ENCODE measurements at places on chromosomes 5 and 9.

- no peak for DNase-seq
Measured at GRCh38 chr9:113612828-113613227, 149.3 kb downstream of the RGS3 start.

DNA sequence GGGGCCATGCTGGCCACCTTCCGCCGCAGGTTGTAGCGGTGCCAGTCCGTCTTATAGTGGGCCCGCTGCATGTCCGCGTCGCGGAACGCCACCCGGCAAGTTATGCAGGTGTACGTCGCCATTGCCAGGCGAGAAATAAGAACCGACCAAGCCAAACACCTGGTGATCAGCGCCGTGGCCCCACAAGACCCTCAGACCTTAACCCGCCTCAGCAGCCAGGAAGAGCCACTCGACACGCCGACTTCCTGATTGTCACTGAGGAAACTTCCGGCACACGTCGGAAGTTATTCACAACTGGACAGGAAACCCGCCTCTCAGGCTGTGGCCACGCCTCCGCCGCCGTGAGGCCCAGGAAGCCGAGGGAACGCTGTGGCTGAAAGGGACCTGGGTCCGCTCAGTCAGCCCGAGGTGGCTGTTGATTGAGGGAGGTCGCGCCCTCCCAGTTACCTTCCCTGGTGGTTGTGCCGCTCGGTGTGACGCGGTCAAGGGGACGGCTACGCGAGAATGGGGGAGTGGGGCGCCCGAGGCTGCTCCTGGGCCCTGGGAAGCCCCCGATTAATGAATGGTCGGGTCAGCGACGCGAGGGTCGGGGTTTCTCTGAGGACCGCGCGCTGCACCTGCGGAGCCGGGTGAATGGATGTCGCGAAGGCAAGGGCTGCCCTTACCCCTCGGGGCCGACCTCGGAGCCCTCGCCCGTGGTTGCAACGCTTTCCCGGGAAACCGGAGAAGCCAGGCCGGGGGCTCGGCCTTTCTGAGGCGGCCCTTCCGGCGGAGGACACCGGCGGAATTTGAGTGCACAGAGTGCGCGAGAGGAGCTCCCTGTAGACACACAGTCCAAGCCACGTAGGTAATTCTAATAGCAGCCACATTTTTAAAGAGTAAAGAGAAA is at the start of gene ZNF622:
ZNF622 (minus strand) TSS at position 257 of the 889 bp plus-strand sequence; CDS start at position 122, 135 bp downstream.
- DNase-seq, result peak; percentile 77

DNA sequence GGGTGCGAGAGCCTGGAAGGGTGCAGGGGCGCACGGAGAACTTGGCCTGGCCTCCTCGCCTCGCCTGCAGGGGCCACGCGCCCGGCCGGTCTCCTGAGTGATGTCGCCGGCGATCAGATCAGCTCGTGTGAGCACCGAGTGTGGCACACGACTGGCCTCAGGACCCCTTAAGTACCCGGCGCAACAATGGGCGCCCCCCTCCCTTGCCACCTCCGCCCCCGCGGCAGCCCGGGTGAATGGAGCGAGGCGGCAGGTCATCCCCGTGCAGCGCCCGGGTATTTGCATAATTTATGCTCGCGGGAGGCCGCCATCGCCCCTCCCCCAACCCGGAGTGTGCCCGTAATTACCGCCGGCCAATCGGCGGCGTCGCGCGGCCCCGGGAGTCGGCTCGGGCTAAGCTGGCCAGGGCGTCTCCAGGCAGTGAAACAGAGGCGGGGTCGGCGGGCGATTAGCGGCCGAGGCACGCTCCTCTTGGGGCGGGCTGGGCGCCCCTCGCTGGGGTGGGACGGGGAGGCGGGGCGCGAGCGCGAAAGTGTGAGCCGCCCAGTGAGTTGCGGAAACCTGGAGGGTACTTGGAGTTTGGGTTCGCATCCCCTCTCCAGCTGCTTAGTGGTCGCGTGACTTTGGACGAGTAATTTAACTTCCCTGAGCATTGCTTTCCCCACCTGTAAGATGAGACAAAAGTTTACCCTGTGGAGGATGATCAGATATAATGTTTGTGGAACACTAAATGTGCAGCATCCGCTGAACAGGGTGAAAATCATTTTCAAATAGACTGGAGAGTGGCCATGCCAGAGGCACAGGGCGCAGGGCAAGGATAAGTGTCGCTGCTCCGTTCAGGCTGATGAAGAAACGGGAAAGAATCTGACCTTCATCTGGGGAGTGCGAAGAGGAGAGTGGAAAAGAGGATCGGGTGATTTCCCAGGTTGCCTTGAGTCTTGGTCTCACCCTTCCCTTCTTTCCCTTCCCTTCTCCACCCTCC is at the start of gene NEUROG1:
NEUROG1 (minus strand) TSS at position 145 of the 982 bp plus-strand sequence. CDS start 274 bp downstream, outside the sequence.
- DNase-seq, result no peak

DNA sequence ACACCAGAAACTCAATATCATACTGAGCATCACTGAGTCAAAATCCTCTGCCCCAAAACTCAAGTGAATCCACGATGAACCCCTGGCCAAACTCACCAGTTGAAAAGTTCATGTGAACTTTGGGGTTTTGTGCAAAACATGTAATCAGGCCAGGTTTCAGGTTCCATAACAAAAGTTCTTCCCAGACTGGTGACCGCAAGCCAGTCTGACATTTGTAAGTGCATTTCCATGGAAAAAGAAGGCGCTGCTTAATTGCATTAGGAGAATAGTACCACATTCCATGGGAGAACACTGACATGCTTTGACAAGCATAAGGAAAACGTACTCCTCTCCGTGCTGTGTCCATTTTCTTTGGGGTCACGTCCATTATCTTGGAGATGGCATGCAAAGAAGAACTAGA is 567.0 kb downstream of the BNC2 start:
- no peak for DNase-seq

- DNase-seq, result no peak
Measured at GRCh38 chr5:150256410-150257064, 33.0 kb downstream of the CAMK2A start.

- no peak for DNase-seq
Measured at GRCh38 chr9:79962150-79962549, 390.4 kb downstream of the TLE4 start.

- no peak for DNase-seq
Measured at GRCh38 chr5:39505363-39505762, 80.6 kb upstream of the DAB2 start.

GRCh38 chr9:6672118-6672517 is 26.6 kb upstream of the GLDC start:
- no peak for DNase-seq

DNA sequence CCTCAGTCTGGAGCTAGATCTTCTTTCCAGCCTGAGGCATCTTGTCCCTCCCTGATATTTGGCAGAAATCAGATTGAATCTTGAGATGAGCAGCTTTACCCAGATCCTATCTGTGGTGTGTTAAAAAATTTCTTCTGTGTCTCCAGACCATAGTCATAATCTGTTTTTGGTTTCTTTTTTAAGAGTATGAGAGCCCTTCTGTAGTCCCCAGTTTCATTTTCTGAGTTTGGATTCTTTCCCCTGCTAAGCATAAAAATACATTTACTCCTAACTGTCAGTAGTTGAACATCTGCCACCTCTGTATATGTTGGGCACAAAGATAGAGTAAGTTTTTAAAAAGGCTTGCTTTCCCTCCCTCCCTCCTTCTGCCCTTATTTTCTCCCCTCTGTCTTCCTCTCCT is 137.7 kb downstream of the CNTLN start:
- DNase-seq, result no peak

DNA sequence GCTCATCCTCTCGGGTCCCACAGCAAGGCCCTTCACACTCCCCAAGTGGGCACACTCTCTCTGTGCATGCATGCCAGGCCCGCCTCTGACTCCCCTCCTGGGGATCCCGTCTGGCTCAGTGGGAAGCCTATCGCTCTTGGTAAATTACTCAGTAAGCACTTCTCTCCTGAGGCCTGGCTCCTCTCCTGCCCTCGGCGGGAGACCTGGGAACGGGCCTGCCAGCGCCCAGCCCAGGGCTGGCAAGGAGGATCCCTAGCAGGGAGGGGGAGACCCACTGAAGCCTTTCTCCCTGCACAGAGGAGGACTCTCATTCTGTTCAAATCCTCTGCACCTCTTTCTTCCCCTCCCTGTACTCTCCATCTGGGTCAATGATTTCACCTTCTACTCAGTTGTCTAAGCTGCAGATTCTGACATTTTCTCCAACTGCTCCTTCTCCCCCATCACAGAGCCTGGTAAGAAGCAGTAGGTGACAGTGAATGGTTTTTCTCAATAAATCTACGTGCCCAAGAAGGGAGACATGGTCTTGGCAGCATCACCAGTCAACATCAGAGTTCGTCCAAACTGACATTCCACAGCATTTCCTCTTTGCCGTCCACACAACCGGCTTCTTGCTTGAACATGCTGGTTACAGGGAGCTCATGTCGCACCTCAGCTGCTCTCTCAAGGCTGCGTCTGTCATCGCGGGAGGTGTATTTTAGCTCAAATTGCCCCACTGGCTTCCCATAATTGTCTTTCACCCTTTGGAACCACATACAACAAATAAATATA is 81.9 kb downstream of the GPR21 start:
- DNase-seq, result no peak

DNA sequence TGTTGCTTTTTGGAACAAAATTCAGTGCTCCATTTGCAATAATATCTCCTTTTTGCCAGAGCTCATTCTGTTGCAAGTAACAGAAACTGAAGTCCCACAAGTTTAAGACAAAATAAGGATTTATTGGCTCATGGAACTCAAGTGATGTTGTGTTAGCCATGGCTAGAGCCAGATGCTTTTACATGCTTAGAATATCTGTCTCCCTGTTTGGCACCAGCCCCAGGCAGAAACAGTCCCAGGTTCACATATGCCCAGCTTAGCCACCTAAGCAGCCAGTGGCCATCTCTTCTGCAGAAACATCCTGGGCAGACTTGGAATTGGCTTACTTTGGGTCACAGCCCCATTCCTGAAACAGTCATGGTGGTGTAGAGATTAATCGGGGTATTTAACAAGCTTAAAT is 540.9 kb upstream of the SGCD start:
- DNase-seq, result no peak

DNA sequence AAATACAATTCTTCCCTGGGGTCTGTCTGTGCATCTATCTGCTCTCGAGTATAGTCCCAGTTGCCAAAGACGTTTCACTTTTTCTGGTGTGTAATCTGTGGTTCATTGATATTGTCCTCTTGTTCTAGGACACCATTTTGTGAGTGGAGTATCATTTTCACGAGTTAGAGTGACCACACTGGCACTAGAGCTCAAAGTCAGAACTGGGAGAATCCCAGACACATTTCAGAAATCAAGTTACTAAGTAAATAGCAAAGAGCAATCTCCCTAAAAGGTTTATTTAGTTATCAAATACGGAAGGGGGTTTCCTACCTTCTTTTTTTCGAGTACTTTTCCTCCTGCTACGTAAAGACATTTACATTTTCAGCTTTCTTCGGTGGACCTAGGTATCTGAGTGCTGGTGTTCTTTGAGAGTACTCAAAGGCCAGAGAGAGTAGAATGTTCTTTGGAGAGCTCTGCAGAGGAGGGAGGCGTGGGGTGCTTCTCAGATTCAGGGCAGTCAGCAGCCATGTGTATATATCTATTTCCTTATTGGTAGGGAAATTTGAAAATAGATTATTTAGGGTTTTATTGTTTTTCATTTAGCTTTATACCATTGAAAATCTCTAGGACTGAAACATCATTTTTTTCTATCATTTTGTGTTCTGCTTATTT is 8.9 kb upstream of the HSPA9 start:
- DNase-seq, result no peak

GRCh38 chr9:1100945-1101344 is 50.8 kb downstream of the DMRT2 start:
- no peak for DNase-seq

DNA sequence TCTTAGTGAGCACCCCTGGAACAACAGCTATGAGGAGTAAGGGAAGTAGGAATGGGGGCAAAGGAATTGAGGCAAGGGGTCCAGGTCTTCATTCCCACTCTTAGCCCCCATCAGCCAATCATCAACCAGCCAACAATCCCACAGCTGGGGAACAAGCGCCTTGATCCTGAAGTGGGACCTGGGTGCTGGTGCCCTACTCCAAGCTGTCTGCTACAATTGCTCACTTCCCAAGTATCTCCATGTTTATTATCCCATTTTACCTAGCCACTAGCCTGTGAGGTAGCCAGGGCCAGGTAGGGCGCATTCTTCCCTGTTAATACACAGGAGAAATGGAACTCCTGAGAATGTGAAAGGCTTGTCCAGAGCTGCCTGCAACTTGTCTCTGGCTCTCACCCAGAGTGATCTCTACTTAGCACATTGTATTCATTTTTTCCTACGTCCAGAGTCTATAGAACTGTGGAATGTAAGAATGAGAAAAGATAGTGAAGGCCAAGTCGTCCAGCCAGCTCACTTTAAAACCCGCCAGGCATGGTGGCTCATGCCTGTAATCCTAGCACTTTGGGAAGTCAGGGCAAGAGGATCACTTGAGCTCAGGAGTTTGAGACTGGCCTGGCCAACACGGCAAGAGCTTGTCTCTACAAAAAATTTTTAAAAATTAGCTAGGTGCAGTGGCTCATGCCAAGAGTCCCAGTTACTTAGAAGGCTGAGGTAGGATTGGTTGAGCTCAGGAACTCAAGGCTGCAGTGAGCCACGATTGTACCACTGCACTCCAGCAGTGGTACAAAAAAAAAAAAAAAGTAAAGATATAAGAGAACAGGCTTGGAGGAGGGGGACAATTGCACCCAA is 6.2 kb upstream of the DNAJC18 start:
- no peak for DNase-seq

DNA sequence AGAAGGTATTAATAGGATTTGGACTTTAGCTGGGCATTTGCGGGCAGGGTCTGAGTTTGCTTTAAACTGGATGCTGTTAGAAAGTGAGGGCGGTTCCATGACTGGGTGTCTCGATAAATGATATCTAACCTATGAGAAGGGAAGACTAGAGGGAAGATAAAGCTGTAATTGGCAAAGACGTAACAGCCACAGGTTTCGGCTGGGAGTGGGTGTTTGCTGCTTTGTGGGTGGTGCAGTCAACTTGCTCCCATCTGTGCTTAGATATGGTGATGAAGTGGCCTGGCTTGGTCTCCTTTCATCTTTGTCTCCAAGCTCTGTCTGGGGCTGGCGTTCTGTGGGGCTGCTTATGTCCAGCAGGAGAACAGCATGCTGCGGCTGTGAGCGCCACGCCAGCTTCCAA is 23.3 kb downstream of the OR2V1 start:
- DNase-seq, result no peak

DNA sequence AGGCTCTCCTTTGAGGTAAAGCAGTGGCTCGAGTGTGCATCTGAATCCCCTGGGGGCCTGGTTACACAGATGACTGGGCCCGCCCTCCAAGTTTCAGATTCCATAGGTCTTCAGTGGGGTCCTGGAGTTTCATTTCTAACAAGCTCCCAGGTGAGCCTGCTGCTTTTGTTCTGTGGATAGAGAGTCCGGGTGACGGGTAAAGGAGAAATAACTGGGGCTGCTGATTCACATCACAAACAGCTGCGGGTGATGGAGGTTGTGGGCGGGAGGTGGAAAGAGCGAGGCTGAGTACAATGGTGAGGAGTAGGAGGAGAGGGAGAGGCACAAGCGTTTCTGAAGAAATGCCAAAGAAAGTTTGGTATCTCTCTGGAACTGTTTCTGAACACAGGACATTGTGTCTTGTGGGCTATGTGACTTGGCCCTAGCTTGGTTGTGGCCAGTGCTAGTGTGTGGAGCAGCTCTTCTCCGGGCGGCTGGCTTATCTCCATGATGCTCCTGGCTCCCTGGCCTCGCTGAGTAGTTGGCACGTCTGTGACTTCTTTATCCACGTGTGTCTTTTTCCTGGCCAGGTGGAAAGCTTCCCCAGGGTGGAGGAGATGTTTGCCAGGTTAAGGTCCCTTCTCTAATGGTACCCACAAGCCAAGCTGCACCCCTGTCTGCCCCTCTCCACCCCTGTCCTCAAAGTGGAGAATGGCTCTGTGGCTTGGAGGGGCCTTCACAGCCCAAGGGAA is 61.7 kb downstream of the HSPA4 start:
- DNase-seq, result no peak

- DNase-seq, result no peak
Measured at GRCh38 chr5:111016801-111017200, 54.7 kb upstream of the TSLP start.

- DNase-seq, result no peak
Measured at GRCh38 chr5:13708432-13708831, 236.1 kb downstream of the DNAH5 start.
